Activated T-cell treated with anti-CD3 and anti-CD28 coated beads for 24 hours (primary cell): ENCODE measurements at places on chromosomes 6 and 20.

DNA sequence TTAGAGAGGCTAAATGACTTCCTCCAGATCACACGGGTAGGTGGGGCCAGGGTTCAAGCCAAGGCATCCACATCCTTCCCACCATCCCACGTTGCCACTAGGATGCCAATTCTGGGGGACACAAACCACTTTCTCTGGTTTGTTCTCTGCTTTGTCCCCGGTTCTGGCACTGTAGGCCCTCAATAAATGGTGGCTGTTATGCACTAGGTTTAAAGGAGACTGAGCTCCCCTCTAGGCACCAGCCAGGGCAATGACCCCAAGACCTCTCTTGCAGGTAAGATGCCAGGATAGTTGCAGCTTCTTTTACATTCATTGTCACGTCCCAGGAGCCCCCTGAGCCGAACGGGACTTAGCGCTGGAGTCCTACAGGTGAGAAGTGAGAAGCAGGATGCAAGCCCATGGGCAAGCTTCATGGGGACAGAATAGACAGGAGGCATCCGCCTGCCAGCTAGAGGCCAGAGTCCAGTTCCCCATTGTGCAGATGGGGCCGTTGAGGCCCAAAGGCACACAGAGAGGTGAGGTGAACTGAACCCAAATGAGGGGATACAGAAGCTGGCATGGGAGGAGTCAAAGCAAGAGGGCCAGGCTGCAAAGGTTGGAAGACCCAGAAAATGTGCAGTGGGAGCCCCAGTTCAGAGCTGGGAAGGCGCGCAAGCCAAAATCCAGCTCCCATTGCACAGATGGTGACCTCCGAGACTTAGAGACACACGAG, 677 bp downstream of the PXMP4 start:
- DNase-seq = no peak

GRCh38 chr6:160129881-160130615, 8.4 kb downstream of the SLC22A1 start:
- DNase-seq = no peak

- no peak for DNase-seq
Observed at GRCh38 chr20:6489361-6490171, 277.9 kb upstream of the BMP2 start.

DNA sequence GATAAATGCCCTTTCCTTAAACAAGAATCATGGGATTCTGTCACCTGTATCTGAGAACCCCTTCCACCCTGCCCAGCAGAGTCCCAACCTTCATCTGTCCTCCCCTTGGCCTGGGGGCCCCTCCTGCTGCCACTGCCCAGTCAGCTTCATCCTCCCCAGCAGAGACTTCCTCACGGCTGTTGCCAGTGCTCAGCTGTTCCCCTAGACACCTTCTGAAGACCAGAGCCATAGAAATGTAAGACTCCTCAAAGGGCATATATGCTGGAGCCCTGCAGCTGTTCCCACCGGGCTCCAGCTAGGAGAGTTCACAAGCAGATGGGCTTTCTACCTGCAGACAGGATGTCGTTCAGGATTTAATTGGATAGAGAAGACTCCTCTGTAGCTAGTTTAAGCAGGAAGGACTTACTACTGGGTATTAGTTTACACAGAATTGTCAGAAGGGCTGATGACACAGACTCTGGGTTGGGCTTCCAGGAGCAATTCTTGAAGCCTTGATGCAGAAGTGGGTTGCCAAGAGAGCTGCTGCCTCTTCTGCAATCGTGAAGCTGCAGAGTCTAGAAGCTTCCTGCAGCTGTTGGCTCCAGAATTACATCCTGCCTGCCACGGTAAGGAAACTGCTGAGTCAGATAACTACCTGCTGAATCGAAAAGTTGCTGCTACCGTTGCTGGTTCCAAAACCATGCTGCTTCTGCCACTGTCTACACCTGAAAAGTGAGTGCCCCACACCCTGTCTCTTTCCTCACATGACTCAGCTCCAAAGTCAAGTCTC, 57.1 kb upstream of the MLN start:
- DNase-seq = no peak

- DNase-seq = peak; percentile 11
Observed at GRCh38 chr6:169725125-169726048, 1.1 kb upstream of the PHF10 start.

DNA sequence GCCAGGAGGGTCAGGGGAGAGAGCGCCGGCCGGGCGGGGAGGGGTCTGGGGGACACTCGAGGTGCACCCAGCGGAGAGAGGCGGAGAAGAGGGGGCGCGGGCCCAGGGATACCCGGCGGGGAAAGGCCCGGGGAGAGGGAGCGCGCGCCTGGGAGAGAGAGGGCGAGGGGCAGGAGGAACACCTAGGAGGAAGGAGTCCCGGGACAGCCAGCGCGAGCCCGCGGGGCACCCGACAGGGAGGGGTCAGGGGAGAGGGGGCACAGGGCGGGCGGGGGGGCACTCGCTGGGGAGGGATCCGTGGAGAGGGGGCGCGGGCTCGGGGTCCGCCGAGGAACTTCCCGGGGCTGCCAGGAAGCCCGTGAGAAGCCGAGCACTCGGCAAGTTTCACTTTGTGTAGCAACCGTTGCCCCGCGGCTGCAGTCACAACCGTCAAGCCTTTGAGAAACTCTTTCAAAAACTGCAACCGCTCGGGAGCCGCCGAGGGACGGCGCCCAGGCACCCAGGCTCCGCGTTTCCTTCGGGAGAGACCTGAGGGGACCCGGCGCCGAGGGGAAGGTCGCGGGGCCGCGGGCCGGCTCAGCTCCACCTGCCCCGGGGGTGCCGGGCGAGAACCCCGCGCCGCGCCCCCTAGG, 471 bp downstream of the EZR start:
- DNase-seq = peak; percentile 53

DNA sequence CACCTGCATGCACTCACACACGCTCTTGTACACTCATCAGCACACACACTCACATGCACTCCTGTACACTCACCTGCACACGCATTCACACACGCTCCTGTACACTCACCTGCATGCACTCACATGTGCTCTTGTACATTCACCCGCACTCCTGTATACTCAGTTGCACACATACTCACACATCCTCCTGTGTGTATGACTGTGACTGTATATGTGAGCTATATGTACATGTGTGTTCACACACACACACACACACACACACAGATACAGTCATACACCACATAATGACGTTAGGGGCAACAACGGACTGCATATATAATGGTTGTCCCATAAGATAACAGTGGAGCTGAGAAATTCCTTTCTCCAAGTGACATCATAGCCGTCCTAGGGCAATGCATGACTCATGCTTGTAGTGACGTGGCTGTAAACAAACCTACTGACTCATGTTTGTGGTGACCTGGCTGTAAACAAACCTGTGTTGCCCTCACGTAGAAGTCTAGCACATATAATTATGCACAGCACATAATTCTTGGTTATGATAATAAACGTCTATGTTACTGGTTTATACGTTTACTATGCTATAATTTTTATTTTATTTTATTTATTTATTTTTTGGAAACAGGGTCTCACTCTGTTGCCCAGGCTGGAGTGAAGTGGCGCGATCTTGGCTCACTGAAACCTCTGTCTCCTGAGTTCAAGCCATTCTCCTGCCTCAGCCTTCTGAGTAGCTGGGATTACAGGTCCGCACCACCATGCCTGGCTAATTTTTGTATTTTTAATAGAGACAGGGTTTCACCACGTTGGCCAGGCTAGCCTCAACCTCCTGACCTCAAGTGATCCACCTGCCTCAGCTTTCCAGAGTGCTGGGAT, 22.8 kb upstream of the TAF4 start:
- no peak for DNase-seq

- no peak for DNase-seq
Observed at GRCh38 chr6:92380803-92381601, 1038.4 kb downstream of the EPHA7 start.

- no peak for DNase-seq
Observed at GRCh38 chr20:58604128-58604881, 46.8 kb upstream of the STX16 start.

DNA sequence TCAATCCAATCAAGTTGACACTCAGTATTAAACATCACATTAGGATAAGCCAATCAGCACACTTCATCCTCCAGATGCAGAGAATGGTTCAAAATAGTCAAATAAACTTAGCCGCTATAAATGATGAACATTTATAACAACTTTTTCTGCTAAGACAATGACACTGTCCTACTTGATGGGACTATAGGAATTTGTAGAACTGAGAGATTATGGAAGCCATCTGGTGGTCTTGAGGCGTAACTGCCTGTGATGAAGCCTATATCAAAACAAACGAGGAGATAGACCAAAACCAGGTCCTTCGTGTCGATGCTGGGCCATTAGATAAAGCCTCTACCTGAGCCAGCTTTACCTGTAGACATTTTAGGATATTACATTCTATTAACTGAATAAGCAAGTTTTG, 631.1 kb downstream of the COL12A1 start:
- no peak for DNase-seq

DNA sequence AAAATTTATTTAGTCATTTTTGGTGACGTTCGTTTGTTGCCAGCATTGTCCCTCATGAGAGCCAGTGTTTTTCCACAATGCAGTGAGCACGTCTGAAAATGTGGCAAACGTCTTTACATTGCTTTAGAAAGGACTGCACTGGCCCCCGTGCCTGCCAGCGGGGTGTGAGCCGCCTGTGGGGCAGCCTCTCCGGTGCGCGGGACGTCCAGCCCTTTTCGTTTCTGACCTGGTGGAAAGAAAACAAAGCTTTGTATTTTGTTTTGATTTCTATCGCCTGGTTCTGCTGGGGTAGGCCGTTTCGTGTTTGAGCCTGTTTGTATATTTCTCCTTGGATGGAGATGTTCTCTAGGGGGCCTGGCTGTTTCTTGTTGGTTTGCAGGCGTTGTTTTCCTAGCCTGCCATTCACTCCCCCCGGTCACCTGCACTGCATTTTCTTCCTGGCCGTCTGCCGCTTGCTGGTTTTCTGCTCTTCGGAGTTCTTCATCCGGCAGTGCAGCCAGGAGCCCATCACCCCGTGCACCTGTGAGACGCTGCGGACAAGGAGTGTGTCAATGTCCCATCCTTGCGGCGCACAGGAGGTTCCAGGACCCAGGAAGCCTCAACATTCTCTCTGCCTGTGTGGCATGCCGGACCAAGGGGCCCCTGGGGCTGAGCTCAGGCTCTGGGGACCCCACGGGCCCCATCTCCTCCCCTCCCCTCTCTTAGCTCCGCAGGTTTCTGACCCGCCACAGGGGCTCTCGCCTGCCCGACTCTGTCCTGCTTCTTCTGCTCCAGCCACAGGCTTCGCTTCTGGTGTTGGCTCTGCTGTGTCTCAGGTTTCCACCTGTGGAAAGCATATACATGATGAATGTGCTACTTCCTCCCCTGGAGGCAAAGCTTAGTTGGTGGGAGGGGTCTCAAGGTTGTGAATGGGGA, 100.5 kb downstream of the CDH4 start:
- no peak for DNase-seq

DNA sequence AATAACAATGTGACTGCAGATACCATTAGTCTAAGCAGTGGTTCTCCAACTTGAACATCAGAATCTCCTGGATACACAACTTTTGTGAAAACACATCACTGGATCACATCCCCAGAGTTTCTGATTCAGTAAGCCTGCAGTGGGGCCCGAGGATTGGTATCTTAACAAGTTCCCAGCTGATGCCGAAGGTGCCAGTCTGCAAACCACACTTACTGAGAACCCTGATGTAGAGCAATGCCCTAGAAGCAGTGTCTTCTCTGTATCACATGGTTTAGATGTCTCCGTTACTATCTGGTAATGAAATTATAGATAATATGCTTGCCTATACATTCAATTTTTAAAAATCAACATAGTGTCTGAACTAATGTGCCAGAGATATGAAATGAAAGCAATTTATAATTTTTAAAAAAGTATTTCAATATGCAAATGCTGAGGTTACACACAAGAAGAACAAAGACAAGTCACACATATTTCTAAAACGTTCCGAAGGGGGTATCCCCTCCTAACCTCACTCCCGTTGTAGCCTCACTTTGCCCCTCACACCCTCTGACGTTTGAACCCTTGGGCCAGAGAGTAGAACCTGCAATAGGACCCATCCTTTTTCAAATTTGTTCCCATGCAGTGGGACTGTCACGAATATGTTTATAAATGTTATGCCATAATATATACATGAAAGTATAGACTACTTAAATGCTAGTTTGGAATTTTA, 115.4 kb upstream of the SAMD5 start:
- no peak for DNase-seq

GRCh38 chr20:5663396-5663795, 86.8 kb upstream of the SHLD1 start:
- DNase-seq = no peak

- DNase-seq = no peak
Observed at GRCh38 chr6:110331816-110332215, 26.3 kb downstream of the METTL24 start.
